ENCODE measurements at places on chromosomes 16 and 17.

DNA sequence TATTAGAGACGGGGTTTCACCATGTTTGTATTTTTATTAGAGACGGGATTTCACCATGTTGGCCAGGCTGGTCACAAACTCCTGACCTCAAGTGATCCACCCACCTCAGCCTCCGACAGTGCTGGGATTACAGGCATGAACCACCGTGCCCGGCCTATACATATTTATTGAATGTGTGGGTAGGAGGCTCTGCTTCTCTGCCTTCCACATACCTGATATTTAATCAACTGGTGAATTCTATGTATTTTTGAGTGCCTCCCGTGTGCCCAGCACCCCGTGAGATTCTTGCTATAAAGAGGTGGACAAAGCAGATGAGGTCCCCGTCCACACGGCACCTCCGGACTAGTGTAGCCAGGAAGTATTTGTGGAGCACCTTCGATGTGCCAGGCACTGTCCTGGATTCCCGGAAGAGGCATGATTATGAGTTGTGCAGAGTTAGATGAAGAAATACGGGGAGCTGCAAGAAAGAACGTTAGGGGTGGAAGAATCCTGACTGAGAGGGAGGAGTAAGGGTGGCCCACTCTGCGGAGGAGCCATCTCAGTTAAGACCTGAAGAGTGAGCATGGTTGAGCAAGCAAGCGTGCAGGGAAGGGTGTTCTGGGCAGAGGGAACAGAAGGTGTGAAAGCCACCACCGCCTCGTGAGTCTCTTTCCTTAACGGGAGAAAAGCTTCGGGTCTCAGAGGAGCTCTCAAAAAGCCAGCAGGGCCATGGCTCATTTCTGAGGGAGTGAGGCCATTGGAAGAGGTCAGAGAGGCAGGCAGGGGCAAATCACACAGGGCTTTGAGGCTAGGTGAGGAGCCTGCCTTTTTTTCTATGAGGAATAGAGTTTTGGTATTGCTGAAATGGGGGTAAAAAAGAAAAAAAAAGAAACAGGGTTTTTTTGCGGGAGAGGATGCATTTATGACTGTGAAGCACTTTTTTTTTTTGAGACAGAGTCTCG is 21.2 kb downstream of the CRISPLD2 start:
- DNase-seq: no peak

DNA sequence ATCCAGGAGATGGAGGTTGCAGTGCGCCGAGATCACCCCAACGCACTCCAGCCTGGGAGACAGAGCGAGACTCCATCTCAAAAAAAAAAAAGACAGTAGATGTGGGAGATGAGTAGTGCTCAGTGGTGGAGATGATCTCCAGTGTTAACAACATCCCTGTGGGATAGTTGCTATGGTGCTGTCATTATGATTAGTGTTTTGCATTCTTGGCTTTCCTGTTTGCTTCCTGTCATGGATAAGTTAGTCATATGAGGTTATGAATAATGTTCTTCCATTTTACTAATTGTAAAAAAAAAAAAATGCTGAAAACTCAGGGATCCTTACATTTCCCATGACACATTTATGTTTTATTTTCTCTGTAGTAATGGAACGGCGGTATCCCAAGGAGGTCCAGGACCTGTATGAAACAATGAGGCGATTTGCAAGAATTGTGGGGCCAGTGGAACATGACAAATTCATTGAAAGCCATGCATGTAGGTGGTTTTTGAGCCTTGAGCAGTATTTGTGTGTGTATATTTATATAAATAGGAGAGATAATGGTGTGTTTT is 24.5 kb upstream of the DUSP14 start:
- DNase-seq: no peak

GRCh38 chr17:39261286-39261685 is 35.5 kb upstream of the STAC2 start:
- DNase-seq: no peak

GRCh38 chr17:18185391-18185790 is 1.8 kb downstream of the ALKBH5 start:
- no peak for DNase-seq

DNA sequence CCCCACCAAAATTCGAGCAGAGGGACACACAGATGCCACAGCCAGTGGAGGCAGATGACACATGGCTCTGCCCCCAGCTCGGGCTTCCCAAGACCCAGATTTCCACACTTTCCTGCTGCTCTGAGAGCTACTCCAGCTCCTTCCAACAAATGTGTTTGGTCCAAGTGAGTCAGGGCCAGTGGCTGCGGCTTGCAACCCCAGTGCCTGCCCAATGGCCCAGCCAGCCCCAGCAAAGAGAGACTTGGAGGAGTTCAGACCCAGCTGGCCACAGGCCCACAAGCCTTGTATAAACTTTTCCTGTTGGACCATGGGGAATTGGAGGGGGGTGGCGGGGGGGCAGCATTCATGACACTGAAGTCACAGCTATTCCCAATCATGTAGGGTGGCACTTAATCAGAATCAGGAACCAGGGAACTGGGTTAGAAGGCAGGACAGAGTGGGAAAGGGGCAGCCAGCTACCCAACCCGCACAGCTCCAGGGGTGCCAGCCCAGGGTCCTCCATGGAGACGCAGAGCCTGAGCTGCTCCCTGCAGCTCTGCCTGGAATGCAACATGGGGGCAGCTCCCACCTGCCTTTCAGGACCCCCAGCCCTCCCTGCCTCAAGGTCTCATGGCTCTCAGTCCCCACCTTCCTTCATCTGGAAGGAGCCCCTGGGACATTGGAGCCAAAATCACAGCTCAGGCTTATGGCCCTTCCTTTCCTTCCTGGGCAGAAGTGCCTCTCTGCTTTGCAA is 17.5 kb upstream of the C16orf78 start:
- no peak for DNase-seq

DNA sequence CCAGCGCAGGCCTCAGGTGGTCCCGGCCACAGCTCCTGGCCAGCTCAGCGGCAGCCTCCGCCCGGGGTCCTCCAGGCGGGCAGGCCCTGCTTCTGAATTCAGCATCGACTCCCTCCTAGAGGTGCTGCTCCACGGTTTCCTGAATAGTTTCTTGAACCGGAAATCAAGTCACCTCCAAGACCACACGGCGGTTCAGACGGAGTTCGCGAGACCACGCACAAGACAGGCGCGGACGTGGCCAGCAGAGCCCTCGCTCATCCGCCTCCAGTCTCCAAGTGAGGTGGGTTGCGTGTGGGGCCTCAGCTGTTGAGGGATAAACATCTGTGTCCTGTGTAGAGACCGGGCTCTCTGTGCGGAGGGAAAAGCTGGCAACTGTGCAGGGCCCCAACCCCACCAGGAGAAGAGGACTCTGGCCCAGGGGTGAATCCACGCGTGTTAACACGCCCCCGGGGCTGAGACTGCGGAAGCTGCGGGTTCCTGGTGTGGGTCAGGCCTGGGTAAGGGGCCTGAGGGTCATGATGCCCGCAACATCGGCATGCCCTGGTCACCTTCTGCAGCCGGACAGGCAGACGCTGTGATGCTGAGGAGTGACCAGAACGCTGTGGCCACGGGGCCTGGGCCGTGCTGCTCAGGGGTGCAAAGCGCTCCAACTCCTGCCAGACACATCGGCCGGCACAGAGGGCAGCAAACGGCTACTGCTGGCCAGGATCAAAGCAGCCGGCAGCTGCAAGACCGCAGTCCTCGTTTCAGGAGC is 55.0 kb upstream of the METRNL start:
- no peak for DNase-seq
